ENCODE measurements at places on chromosomes 1 and 21.

DNA sequence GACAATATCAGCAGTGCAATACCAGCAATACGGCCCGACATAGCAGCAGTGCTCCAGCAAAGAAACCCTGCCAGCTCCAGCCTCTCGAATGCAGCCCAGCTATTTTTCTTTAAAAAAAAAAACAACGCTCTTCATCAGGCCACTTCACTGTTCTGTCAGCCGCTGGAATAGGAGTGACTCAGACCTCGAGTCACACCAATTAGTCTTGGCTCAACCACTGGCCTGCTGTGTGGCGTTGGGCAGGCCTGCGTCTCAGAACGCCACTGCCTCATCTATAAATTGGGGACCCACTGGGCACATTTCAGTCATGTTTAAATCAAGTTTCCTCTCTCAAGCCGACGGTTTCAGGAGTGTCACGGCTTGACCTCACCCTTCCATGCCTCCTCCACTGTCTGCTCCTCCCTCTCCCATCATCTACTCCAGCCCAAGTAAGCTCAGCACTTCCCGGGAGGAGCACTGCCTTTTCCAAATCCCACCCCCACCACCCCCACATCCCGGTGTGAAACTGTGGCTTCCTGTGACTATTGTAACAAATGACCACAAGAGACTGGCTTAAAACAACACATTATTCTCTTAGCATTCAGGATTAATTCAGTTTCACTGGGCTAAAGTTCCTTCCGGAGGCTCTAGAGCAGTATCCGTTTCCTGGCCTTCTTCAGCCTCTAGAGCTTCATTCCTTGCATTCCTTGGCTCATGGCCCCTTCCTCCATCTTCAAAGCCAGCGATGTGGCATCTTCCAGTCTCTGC is 71.9 kb upstream of the EFHD2 start:
- peak; percentile 47 for DNase-seq

DNA sequence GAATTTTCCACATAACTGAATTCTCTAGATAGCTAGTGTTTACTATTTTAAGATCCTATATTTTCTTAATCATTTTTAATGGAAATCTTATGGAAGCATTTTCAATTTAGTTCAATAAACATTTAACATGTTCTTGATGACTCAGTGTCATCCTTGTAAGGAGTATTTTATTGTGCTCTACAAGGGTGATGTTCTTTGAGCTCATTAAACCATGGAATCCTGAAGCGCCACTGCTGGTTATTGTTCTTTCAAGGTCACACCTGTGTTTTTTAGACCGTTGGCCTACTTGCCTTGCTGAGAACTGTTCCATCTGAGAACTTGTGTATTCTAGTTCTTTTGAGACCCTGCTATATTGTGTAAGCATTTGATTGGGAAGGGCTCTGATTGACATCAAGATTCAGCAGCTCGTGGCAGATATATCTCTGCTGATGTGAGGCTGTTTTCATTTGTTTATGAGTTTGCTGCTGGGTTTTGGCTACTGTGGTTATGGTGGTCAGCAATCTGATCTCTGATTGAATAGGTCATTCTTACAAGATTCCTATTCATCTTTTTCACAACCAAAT is 132.0 kb downstream of the GIPC2 start:
- no peak for DNase-seq

- DNase-seq, result no peak
These were observed 53.3 kb upstream of the GJA8 start for GRCh38 chr1:147849098-147849895.

DNA sequence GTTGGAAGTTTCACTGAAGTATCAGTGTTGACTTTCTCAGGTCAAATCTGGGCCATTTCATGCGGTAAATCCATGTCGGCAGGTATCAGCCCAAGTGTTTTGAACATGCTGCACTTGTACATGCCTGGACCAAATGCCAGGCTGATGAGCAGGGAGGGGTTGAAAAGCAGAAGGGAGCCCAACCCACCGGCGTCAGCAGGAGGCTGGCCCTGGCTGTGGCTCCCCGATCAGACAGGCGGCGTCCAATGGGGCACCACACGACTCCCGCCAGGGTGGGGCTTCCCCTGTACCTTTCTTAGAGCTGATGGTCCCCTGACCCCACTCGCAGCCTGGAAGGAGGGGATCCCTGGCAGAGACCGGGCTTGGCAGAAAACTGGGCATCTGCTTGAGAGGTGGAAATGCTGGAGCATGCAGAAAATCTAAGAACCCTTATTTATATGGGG is 540.0 kb downstream of the KIF26B start:
- no peak for DNase-seq

- DNase-seq, result no peak
These were observed 122.3 kb upstream of the ADAR start for GRCh38 chr1:154730259-154730658.

DNA sequence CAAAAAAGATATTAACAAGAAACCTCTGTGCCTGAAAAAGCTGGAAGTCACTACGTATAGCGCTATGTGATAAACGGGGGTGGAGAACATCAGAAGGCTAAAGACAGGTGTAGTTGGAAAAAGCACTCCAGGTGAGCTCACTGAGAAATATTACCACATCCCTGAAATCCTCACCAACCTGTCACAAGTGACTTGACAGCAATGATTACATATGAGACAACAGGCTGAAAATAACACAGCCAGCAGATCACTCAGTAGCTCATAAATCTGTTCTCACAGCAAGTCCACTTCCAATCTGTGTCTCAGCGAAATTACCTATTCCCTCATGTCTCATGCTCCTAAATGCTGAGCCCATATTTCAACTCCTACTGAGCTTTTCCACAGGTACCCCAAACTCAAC is 120.5 kb downstream of the UBR4 start:
- DNase-seq, result no peak

DNA sequence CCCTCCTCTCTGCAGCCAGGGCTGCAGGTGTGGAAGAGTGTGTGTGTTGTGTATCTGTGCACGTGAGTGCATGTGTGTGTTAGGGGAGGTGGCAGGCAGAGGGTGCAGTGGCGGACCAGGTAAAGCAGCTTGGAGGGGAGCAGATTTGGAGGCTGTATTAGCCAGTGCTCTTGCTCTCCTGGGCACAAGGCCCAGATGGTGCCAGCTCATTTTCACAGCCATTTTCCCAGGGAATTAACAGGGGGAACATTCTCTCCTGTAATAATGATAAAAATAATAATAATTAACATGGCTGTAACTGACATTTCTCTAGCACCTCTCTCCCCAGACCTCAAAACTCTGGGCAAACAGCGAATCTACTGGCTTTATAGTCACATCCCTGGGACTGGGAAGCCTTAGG is 43.6 kb downstream of the LRRN2 start:
- no peak for DNase-seq

DNA sequence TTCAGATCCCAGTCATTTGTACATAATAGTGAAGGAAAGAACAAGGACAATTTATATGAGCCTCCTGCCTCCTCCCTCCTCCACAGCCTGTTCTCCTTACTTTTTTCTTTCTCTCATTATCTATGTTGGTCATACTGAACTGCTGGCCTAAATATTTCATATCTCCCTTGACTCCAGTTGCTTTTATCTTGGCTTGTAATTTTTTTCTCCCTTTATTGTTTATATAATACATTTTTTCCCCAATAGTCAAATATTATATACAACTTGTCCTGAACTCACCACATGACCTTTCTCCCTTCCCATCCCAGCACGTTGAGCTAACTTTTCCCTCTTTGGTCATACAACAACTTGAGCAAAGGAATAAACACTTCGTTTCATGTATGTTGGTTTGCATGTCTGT is 752.1 kb downstream of the LTN1 start:
- DNase-seq, result no peak

GRCh38 chr21:27513825-27514224 is 546.9 kb upstream of the ADAMTS5 start:
- no peak for DNase-seq

GRCh38 chr1:13770743-13771142 is 70.8 kb downstream of the PRDM2 start:
- DNase-seq, result no peak

DNA sequence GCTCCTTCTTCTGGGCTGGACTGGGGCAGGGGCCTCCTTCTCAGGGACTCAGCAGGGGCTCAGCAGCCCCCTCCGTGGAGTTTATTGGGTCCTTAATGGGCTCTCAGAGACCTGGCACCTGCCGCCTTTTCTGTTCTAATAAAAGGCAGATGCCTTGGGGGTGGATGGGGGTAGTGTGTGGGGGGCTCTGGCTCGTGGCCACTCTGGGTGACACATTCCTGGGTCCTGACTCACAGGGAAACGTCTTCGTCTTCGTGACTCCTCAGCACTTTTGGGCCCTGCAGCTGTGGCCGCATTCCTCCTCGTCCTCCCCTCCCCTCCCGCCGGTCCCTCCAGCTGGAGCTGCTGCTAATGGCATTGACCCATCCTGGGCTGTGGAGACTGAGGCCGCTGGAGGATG is 107.8 kb upstream of the WNT4 start:
- no peak for DNase-seq

GRCh38 chr1:1917304-1917976 is 1.6 kb downstream of the TMEM52 start:
- DNase-seq, result no peak

DNA sequence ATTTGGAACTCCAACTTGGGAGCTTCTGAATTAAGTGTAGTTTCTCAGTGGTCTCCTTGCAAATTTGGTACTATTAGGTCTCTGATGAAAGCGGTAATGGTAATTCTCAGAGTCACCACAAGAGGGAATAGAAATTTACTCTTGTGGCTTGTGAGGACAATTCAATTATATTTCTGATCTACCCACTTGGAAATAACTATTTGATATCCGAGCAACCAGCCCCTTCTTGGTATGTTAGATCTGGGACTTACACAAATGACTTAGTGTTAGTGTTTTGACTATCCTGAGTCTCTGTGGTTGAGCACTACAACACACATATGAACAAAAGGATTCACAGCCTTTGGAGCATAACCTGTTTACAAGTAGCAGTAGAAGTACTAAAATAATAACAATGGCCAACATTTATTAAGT is 68.1 kb downstream of the RPS6KA1 start:
- no peak for DNase-seq

DNA sequence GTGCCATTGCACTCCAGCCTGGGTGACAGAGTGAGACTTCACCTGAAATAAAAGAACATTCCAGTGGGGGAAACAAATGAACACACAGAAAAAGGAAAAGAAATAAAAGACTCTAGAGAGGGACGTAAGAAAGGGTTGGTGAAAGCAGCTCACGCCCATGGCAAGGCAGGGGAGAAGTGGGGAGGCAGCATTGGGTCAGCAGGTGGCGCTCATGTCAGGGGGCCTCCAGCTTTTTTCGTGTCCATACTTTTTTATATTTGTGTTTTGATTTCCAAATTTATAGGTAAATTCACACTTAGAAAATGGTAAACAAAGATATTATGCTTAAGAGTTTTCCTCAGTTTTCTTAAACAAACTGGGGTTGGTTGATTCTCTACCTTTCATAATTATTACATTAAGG is 45.5 kb downstream of the VPS13D start:
- DNase-seq, result peak; percentile 54

GRCh38 chr21:34835526-34835925 is 166.7 kb downstream of the CLIC6 start:
- DNase-seq, result no peak

DNA sequence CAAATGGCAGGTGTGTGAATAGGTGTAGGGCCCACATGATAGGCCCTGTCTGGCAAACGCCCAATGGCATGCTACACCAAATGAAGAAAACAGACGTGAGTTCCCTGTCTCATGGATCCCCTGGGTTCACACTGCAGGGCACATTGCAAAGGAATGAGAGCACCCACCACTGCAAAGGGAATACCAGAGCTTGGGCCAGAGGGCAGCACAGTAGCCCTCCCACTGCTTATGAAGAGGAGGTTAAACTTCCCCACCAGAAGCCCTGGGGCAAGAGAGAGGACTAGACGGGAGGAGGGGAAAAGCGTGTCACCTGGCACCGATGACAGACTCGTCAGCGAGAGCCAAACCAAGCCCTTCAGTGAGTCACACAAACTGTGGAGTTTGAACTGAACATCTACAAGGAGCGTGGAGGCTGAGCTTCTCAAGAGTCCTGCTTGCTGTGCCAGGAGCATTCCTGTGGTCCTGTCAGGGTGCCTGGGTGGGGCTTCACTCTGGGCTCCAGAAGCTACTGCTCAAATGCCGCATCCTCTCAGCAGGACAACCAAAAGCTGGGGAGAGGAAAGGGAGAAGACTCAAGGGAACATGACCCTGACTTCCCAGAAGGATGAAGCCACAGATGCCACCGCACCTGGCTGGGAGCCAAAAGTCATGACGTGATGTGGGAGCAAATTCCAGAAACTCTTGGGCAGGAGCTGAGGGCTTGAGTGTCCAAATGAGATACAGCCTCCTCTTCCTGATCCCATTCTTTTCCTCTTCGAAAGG is 61.1 kb downstream of the TOMM20 start:
- peak; percentile 80 for DNase-seq

DNA sequence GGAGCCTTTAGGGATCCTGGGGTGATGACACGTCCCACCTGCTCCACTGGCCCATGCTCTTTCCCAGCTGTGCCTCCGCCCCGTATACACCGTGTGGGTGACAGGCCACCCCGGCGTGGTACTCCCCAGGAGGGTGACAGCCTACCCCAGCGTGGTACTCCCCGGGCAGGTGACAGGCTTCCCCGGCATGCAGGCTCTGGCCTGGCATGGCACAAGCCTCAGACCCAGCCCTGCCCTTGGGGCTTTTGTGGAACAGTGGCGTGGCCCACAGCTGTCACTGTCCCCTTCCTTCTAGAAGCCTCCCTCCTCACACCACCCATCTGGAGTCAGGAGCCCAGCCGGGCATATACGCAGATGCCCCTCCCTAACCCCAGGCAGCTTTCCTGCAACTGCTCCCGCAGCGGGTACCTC is 4.7 kb upstream of the PFKL start:
- DNase-seq, result no peak

- no peak for DNase-seq
These were observed 113.7 kb upstream of the RRP15 start for GRCh38 chr1:218171302-218171893.

GRCh38 chr1:196550731-196551130 is 57.5 kb downstream of the KCNT2 start:
- DNase-seq, result no peak

GRCh38 chr1:182998482-182998881 is 24.7 kb upstream of the LAMC1 start:
- no peak for DNase-seq

GRCh38 chr1:43273708-43274107 is 3.9 kb downstream of the TMEM125 start:
- DNase-seq, result no peak

- no peak for DNase-seq
These were observed 95.5 kb downstream of the ZFYVE9 start for GRCh38 chr1:52237430-52237829.

DNA sequence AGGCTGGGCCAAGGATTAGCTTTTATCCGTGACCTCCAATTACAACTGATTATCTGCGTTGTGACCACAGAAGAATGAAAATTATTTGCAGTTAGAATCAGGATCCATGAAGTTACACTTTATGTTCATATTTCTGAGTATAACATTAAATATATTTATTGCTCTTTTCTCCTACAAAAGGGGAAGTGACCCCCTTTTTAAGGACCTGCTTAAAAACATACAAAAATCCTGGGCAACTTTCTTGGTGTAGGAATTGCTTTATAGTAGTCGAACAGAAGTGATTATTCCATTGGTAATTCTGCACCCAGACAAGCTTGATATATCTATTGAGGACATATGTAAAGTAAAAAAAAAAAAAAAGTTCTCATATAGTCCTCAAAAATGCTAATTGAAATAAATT is 208.7 kb downstream of the MRPL39 start:
- no peak for DNase-seq

All from right forelimb (tissue), 1 donor.